ENCODE measurements at places on chromosomes 11 and 22.

DNA sequence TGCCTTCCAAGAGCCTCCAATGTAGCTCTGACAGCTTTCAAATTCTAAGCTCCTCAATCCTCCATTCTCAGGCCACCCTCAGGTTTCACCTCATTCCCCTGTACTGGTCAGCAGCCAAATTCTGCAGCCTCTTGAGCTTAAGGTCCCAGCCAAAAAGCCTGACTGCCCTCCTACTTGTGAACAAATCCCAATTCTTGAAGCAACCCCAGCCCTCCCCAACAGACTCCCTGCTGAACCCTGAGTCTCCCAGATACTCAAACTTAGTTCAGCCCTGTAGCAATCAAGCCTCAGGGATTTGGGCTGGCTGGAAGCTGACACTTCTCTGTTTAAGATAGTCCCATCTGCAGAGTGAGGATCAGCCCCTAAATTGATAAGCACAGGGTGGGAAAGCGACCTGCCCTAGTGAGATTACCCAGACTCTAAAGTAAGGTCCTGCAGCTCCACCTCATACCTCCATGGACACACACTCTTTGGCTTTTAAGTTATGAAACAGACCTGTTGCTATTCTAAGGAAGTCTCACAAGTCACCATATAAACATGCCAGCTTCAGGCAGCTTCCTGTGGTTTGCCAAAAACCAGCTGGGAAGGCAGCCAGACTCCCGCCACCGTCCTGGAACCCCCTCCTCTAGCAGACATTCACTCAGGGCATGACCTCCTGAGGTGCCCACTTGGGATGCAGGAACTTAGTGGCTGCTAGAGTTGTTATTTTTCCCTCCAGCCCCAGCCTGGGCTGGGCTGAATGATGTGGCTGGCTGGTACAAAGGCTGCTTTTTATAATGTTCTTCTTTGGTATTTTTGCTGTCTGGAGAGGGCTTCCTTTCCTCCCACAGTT, 82.5 kb upstream of the PICALM start:
- peak; percentile 26 for DNase-seq

- DNase-seq: no peak
Measured at GRCh38 chr22:26481694-26482093, 1.9 kb downstream of the HPS4 start.

GRCh38 chr11:11615086-11615485, 6.7 kb downstream of the GALNT18 start:
- no peak for DNase-seq

- DNase-seq: no peak
Measured at GRCh38 chr11:110019675-110020074, 73.5 kb upstream of the ZC3H12C start.

- no peak for DNase-seq
Measured at GRCh38 chr11:1152316-1153104, 5.2 kb upstream of the MUC5AC start.

DNA sequence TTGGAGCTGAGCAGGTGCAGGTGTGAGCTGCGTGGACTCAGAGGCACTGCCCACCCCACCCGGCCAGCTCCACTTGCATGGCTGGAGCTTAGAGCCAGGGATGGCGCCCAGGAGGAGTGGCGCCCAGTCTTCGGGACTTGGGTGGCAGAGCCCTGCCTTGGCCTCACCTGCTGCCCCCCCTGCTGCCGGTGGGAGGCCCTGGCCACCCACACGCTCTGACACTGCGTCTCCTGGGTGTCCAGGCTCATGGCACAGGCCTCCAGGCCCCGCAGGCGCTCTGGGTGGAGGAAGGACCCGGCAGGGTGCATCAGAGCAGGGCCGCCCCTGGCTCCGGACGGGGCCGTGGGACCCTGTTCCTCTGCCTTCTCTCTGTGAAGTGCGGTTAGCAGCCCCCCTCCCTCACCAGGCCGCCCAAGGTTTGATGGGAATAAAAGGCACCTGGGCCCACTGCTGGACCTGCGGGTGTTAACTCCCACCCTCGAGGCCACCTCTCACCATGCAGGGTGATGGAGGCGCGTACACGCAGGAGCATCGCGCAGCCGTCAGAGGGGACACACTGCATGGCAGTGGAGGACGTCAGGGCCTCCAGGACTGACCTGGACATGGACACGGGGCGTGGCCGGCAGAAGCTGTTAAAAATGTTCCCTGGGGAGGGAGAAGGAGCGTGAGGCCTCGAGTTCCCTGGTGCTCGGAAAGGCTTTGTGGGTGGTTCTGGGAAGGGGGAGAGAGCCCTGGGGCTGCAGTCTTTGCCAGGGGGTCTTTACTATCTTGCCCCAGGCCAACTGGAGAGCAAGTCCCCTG, 11.8 kb downstream of the IL17REL start:
- DNase-seq: no peak

GRCh38 chr11:117570701-117571100, 226.3 kb downstream of the DSCAML1 start:
- DNase-seq: no peak

- no peak for DNase-seq
Measured at GRCh38 chr11:15114501-15115475, at the start of gene INSC. Gene INSC (plus strand): TSS chr11:15114923. CDS start chr11:15149175, 34,252 bp downstream.

All from MM.1S (cell line).